Memory B cell (primary cell): ENCODE measurements at places on chromosomes 2 and 18.

DNA sequence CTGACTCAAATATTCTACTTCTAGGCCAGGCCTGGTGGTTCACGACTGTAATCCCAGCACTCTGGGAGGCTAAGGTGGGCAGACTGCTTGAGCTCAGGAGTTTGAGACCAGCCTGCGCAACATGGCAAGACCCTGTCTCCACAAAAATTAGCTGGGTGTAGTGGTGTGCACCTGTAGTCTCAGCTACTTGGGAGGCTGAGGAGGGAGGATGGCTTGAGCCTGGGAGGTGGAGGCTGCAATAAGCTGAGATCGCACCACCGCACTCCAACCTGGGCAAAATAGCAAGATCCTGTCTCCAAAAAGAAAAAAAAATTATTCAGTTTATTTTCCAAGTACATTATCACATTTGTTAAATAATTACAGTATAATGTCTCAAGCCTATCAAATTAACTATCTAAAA is 7.3 kb downstream of the PPP3R1 start:
- H3K36me3 ChIP-seq = peaks cover 7% of the 10 kb centered on the region
- H3K4me1 ChIP-seq = peaks cover 17% of the 10 kb centered on the region
- no peak for DNase-seq

DNA sequence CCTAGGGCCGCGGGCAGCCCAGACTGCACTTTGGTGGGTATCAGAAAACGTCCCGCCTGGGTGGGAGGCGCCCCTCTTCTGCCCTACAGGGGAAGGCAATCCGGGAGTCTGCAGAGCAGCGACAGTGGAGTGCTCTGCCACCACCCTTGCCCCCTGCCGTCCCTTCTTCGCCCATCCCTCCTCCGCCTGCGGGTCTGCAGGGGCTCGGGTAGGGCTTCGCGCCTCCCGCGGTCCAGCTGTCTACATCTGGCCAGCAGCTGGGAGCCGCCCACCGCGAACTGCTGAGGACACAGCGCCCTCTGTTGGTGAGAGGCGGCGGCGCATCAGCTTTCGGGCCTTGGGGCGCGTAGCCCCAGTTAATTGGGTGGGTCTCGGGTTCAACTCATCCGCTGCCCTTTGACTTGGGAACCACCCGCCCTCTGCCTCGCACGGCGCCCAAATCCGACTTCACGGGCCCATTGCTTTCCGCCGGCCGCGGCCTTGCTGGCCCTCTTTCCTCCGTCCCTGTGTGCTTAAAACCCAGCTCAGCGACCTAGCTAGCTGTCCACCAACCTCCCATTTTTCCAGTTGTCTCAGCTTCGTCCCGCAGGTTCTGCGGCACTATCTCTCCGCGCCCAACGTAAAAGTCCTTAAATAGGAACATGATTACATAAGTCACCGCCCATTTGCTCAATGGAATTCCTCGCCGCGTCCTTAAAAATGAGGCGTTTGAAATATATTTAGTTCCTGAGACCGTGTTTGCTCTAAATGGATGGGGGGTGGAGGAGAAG is 17.6 kb downstream of the WNT10A start:
- peaks cover 16% of the 10 kb centered on the region for H3K27me3 ChIP-seq
- H3K4me1 ChIP-seq = peaks cover 36% of the 10 kb centered on the region
- no peaks in the 10 kb centered on the region for H3K36me3 ChIP-seq
- peak; percentile 97 for DNase-seq

GRCh38 chr2:212050871-212051270 is 487.7 kb downstream of the ERBB4 start:
- no peak overlapping the region for H3K4me3 ChIP-seq
- H3K4me1 ChIP-seq = no peaks in the 10 kb centered on the region
- peaks cover 3% of the 10 kb centered on the region for H3K36me3 ChIP-seq
- no peak for DNase-seq

GRCh38 chr2:71742953-71743601 is 289.7 kb downstream of the DYSF start:
- H3K27me3 ChIP-seq = peaks cover 9% of the 10 kb centered on the region
- no peak for DNase-seq
- H3K36me3 ChIP-seq = no peaks in the 10 kb centered on the region

DNA sequence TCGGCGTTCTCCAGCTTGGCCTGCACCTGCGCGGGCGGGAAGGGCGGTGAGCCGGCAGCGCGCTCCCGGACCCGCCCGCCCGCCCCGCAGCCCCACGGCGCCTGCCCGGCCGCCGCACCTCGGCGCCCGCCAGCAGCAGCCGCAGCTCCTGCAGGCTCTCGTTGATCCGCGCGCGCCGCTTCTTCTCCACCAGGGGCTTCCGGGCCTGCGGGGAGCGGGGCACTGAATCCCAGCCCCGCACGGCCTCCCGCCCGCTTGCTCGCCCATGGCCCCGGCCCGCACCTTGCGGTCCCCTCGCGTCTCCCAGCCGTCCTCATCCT is 335 bp downstream of the HES6 start:
- peak; percentile 14 for DNase-seq
- H3K4me1 ChIP-seq = peaks cover 10% of the 10 kb centered on the region
- H3K27ac ChIP-seq = no peak overlapping the region
- H3K4me3 ChIP-seq = peak overlapping the region; percentile 67
- H3K27me3 ChIP-seq = peaks cover 16% of the 10 kb centered on the region
- peaks cover 2% of the 10 kb centered on the region for H3K36me3 ChIP-seq

DNA sequence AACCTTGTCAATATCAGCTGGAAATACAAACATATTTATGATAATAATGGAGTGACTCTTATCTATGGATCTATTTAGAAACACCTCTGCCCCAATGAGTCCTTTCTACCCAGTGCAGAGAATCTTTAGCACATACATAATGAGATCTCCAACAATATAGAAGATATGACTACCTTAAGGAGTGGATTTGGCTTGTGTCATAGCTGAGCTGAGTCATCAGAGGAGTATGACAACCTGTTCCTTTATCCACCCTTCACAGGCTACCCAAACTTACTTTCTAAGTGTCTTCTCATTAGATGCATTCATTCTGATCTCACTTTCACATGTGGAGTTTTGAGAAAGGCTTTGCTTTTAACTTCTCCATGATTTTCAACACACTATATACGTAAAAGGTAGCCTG is 1218.9 kb downstream of the DSC3 start:
- no peaks in the 10 kb centered on the region for H3K4me1 ChIP-seq
- no peak for DNase-seq
- H3K27ac ChIP-seq = no peak overlapping the region
- no peak overlapping the region for H3K4me3 ChIP-seq
